ENCODE measurements at places on chromosomes 4 and X.

DNA sequence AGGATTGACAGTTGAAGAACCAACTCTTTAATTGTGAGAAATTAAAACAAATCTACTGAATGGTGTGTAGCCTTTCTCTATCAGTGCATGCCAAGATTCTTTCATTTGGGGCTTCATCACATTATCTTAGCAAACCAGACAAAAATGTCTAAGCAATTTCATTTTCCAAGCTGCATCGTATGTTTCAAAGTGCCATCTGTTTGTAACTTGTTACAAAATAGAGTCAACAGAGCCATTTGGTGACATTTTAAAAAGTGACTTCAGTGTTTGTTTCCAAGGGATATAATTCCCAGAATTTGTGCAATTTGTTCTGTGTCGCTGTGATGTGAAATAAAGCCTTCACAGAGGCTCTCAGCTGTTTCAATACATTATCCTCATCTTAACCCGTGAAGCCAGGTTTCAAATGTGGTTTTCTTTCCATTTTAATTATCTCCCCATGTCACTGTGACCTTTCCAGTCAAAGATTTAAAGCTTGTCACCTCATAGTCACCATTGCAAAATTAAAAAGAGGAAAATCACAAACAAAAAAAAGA, 46.0 kb upstream of the C1QTNF7 start:
- DNase-seq = no peak

- no peak for DNase-seq
Measured at GRCh38 chrX:134908356-134908755, 82.4 kb upstream of the SMIM10 start.

DNA sequence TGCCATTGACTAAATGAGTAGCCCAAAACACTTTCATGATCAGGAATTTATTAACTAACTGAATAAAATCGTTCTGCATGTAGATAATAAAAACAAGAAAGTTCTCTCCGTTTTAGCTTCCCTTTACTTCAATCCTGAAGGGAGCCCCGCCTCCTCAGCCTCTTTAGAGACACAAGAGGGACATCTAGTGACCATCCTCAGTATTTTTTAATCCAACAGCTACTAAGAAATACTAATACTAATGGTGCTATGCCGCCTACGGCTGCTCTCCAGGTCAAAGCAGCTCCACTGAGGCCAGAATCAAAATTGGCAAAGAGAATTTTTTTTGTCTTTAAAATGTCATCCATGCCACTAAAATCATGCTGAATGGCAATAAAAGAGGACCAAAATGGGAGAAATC, 3.2 kb upstream of the PCDH19 start:
- DNase-seq = no peak

- no peak for DNase-seq
Measured at GRCh38 chrX:107677501-107677901, 49.2 kb downstream of the PRPS1 start.

GRCh38 chr4:152265149-152265621, 270.7 kb downstream of the FBXW7 start:
- DNase-seq = no peak

- DNase-seq = peak; percentile 43
Measured at GRCh38 chr4:37765741-37766140, 60.7 kb upstream of the PGM2 start.

- DNase-seq = no peak
Measured at GRCh38 chrX:20026278-20026677, 35.4 kb upstream of the BCLAF3 start.

DNA sequence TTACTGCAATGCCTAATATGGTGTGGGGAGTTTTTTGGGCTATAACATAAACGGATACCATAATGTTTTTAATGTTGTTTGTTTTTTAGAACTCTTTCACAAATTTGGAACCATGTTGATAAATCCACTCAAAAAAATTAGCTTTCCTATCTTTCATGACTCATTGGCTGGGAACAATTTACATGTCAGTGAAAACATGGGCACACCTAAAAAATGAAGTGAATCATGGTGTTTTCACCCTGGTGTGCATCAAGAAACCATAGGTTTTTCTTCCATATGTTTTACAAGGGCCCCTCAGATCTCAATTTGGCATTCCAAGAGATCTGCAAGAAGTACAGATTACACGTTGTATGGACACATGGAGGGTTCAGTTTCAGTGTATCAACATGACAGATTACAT, 207.1 kb downstream of the NWD2 start:
- no peak for DNase-seq

DNA sequence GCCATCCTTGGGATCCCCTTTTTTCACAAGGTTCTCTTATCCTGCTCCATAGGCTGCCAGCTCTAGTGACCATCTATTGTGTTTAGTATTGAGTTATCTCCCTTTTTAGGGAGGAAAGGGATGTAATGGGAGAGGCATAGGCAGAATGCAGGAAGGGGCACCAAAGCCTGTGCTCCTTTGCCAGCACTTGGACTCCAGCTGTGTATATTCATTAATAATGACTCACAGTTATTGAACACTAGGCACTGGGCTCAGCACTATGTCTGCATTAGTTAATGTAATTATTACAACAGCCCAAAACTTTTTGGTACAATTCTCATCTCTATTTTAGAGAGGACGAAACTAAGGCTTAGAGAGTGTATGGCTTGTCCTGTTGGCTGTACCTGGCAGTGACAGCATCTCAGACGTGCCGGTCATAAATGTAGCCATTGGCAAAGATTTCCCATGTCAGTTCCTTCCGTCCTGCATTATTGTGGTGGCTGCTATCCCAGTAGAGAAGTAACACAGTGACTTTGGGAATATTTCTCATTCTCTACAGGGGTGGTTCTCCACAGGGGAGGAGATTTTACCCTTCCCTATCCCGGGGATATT, 90.3 kb downstream of the AFF1 start:
- no peak for DNase-seq

- no peak for DNase-seq
Measured at GRCh38 chrX:98931216-98931615, 1478.9 kb downstream of the PCDH19 start.

- DNase-seq = no peak
Measured at GRCh38 chr4:119070301-119070700, 65.3 kb upstream of the MYOZ2 start.

Data from T-helper 2 cell (primary cell).